Esophagus muscularis mucosa (tissue), 4 donors: ENCODE measurements at places on chromosomes 4 and X.

DNA sequence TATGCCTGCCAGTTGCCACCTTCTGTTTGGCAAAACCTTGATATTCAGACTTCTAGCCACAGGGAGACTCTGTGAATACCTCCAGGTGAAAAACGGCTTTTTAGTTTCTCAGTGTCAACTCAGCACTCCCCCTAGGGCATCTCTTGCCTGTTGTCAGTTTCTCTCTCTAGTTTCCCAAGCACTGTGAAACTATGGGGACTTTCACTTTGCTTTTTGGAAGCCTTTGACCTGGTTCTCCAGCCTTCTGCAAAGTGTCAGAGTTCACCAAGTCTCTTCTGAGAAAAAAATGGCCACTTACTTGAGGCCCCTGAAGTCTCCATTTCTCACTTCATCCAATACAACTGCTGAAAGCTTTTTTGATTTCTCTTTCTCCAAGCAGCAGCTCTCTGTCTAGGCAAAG lies 521.5 kb downstream of the INPP4B start:
- DNase-seq = no peak

GRCh38 chr4:113071274-113071673 lies 21.8 kb downstream of the ANK2 start:
- no peak for DNase-seq

DNA sequence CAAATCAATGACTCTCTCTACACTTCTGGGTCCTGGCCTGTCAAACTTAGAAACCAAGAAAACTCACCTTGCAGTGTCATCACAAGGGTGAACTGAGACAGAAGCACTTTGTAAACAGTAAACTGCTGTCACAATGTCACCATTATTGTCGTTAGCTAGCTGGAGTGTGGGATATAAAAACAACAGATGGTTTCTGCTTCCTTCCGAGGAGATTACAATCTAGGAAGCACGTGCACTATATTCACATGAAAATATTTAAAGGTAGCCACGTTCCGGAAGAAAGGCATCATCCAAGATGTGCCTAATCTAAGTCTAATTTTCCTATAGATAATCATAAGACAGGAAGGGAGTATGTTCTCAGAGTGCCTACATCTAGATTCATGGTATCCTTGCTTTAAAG lies 64.7 kb upstream of the ACSL1 start:
- DNase-seq = no peak

GRCh38 chr4:35358001-35358584 lies 886.2 kb downstream of the ARAP2 start:
- DNase-seq = no peak

DNA sequence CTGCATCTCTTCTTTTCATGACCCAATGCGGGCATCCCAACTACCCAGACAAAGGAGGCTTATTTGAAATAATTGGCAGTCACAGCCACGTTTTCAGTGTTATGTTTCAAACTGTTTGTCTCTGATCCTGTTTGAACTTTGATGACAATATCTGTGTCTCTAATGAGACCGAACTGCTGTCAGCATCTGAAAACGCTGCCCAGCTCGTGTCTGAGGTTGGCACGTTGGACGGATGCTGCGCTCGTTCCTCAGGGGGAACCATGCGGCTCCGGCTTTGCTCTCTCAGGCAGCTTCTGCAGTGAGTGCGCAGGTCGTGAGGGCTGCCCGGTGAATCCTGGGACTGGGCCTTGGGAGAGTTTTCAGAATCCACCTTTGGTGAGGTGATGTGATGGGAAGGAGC lies 58.4 kb upstream of the SORBS2 start:
- no peak for DNase-seq

DNA sequence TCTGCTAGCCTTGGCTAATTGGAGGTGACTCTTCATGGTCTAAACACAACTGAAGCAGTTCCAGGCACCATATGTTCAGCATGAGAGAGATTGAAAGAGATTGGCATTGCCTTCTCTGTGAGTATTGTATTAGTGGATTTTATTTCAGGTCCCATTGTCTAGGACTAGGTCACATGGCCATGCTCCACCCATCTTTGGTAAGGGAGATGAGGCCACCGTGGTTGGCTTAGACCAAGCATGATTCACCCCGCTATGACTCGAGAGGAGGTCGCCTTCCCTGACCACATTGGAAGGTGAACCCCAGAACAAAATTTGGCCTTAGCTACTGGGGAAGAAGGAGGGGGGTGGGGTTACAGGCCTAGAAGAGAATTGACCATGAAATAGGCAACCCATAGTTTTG lies 109.9 kb upstream of the BCOR start:
- no peak for DNase-seq

DNA sequence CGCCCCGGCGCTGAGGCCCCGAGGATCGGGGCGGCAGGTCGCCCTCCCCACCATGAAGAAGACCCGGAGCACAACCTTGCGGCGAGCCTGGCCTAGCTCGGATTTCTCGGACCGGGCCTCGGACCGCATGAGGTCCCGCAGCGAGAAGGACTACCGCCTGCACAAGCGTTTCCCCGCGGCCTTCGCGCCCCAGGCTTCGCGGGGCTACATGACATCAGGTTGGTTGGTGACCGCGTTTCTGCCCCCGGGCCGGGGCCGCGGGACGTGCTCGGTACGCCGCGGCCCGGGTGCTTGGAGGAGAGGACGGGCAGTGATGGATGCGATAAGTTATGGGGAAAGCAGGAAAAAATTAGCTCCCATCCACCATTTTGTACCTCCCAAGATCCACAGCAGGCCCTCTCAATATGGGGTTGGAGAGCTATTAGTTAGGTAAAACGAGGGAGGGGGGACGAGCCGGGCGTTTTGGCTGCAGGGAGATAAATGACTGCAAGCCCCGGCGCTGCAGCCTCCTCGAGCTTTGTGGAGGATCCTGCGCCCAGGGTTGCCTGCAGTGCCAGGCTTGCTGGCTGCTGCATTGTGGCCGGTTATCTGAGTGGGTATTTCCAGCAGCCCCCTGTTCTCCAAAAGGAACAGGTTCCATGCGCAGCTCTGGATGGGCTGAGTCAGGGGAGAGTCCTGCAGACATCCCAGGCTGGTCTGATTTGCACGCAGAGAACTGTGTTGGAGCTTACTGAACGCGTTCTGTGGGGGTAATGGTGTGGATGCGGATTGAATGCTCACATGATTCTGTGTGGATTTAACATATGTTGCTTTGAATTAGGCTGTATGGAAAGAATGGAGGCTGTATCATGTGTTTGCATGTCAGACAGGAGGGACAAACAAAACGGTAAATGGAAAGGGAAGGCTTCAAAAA lies 1.9 kb downstream of the STOX2 start:
- no peak for DNase-seq

DNA sequence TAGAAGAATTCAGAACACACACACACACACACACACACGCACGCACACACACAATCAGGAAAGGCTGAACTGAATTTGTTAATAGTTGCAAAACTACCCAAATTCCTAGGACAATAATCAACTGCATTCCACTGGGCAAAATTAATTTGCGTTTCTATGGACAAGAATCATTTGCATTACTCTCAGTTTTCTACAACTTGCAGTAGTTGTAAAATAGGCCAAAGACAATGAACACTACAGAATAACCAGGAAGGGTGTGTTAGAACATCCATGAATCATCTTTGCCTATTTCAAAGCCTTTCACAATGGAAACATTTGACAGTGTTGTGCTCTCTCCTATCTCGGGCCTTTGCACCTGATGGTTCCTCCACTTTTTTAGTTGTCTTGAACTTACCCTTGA lies 77.1 kb upstream of the IGFBP7 start:
- no peak for DNase-seq

DNA sequence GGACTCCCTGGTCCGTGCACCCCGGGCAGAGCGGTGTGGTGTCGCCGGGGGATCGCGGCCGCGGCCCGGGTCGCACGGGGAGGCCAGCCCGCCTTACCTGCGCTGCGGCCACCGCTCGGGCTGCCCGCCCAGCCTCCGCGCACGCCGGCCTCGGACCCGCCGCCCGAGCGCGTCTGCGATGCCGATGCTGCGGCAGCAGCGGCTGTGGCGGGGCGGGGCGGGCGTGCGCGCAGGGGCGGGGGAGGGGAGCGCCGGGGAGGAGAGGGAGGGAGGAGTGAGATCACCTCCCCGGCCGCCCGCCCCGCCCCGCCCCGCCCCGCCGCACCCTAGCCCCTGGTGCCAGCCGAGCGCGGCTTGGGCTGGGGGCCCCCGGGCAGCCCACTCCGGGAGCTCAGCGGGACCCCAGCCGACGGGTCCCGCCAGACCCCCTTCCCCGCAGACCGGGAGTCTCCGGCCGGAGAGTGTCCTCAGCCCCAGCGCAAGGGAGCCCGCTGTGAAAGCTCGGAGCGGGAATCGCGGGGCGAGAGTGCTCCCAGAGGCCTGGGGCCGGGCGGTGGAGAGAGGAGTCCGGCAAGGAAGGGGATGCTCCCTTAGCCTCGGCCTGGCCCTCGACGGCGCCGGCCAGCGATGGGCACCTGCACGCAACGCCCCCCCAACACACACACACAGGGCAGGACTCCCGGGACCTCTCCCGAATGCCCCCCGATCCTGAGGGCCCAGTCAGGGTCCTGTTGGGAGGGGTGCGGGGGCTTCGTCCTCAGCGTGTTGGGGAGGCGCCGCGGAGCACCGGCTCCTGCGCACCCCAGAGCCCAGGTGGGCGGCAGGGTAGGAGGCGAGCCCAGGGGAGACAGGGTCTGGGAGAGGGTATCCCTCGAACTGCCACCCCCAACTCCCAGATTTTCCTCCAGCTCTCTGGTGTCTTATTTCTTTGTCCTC lies at the start of gene L1CAM:
Gene L1CAM (minus strand): TSS at position 206 of the 936 bp plus-strand sequence. CDS start 10,337 bp downstream, outside the sequence.
- DNase-seq = no peak

GRCh38 chrX:9252182-9252581 lies 212.7 kb upstream of the TBL1X start:
- no peak for DNase-seq

- DNase-seq = no peak
Observed at GRCh38 chr4:148227147-148227546, 215.1 kb downstream of the NR3C2 start.

DNA sequence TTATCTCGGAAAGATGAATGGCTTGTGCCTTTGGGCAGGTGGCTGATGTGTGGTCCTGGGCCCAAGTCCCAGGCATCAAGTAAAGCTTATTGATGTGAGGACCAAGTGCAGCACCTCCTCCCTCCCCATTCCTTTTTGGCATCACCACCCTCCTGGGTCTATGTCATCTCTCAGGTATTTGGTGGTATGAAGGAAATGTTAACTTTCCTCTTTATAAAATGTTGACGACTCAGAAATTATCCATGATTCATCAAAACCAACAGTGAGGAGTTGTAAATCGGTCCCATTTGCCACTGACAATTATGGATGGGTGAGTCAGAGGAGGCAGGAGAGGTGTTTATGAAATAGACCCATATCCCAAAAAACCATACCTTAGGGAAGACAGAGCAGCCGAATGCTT lies 229.4 kb upstream of the GATB start:
- DNase-seq = no peak

DNA sequence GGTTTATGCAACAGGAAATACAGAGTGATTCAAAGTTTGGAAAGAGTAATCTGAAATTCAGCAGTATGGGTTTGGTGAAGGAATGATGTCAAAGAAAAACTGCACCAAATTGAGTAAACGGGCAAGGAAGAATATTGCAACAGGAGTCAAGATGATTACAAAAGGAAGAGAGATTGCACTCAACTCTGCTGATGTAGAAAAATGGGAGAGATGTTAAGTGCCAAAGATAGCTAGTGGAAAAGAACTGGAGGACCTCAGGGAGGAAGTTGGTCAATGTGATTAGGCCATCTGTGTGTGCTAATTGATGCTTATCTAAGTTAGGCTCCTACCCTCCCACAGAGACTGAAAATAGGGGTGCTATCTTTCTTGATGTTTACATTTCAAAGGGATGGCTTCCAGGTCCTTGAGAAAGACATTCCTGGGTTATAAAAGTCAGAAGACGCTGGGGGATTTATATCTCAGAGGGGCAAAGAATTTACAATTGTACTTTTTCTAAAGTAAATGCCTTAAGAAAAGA lies 167.4 kb upstream of the FAM47A start:
- no peak for DNase-seq

- DNase-seq = no peak
Observed at GRCh38 chrX:9853307-9853706, 67.1 kb downstream of the SHROOM2 start.

DNA sequence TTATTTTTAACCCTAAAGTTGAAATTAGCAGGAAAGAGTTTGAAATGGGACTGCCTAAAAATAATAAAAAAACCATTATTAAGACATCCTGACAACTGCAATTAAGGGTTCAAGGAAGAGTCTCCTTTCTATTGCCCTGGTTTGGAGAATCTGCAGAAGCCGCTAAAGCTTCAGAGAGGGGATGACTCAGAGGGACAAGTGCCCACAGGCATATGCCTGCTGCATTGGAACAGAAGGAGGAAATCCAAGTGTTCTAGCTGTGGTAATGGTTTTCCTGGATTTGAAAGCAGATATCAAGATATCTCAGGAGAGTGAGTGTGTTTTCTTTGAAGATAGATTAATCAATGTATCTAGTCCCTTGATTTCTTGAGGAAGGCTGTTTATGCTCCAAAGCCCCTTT lies 235.1 kb upstream of the TAPT1 start:
- no peak for DNase-seq

- DNase-seq = no peak
Observed at GRCh38 chrX:42976746-42977366, 198.9 kb upstream of the PPP1R2C start.

- no peak for DNase-seq
Observed at GRCh38 chr4:113103556-113103955, 54.1 kb downstream of the ANK2 start.

DNA sequence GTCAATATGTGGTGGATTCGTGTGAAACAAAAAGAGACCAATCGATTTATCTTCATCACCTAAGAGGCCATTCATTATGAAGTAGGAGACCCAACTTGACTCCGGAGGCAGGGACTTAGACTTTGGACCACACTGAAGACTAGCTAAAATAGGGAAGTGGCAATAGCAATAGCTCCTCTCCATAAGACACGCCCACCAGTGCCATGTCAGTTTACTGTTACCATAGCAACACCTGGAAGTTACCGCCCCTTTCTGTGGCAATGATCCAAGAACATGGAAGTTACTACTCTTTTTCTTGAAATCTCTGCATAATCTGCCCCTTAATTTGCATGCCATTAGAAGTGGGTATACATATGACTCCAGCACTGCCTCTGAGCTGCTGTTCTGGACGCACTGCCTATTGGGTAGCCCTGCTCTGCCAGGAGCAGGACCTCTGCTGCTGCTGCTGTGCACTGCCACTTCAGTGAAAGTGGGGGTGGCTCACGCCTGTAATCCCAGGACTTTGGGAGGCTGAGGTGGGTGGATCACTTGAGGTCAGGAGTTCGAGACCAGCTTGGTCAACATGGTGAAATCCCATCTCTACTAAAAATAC lies 163.2 kb downstream of the PRKX start:
- DNase-seq = no peak
